ENCODE measurements at places on chromosomes 13 and 19.

DNA sequence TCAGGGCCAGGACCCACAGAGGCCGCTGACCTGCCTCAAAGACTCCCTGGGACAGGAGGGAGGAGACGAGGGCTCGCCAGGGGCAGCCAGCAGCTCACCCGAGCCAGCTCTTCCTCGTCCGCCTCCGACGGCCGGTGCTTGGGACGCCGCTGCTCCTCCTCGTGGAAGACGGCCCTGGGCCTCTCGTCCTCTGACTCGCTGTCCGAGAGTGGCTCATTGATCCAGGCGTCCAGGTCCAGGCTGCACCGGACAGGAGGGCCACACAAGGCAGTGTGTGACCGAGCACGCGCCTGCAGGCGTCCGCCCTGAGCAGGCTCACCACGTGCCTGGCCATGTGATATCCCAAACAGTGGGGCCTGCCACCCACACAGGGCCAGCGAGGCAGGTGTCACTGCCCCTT, 19.8 kb downstream of the IZUMO4 start:
- no peak for DNase-seq

- DNase-seq: no peak
Measured at GRCh38 chr19:39936622-39937021, 2.2 kb upstream of the FCGBP start.

DNA sequence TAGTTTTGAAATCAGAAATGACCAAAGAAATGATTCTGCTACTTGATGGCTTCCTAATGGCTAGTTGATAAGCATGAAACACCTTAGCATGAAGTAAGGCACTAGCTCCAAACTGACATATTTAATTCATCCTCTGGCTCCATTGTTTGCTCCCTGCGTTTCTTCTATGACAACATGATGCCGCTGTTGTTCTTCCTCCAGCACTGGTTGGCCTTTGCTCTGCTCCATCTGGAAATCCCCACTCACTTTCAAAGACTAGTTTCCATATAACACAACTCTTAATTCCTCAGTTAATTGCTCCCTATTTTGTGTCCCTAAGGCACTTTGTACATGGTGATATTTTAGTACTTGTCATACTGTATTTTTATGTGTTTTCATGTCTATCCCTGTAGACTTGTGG, 151.6 kb downstream of the GPC6 start:
- no peak for DNase-seq

DNA sequence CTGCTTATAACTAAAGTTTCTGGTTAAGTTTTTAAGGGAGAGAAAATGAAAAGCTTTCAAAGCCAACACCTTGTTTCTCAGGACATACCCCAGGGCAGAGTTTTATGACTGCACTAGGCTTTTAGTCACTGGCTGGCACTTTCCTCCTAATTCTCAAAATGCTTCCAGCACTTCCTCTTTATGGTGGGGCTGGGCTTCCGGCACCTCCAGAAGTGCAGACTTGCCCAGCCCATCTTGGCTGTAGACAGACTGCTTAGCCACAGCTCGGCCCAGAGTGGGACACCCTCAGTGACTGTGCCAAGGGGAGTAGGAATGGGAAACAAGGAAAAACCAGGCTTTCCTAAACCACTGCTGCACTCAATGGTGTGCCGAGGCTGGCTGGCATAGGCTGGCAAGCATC, 23.2 kb upstream of the GTF3A start:
- no peak for DNase-seq

DNA sequence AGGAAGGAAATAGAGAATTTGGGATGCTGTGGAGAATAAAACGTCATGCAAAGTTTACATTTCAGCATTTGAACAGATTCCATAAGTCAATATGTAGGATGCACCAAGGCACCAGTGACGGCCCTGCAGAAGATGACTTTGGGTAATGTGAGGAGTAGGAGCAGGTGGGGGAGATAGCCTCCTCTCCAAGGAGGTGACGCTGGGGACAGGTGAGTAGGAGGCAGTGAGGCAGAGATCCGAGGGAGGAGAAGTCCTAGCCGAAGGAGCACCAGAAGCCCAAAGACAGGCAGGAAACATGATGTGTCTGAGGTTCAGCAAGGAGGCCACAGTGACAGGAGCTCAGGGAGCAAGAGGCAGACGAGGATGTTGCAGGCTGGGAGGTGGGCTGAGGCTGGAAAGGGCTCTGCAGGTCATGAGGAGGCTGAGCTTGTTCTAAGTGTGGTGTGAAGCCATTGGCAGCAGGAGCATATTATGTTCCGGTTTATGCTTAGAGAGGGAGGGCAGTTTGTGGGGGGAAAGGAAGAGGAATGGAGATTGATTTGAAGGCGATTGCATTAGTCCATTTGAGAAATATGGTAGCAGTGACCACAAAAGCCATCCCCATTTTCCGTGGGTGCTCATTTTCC, 55.7 kb upstream of the C1QTNF9 start:
- peak; percentile 35 for DNase-seq

DNA sequence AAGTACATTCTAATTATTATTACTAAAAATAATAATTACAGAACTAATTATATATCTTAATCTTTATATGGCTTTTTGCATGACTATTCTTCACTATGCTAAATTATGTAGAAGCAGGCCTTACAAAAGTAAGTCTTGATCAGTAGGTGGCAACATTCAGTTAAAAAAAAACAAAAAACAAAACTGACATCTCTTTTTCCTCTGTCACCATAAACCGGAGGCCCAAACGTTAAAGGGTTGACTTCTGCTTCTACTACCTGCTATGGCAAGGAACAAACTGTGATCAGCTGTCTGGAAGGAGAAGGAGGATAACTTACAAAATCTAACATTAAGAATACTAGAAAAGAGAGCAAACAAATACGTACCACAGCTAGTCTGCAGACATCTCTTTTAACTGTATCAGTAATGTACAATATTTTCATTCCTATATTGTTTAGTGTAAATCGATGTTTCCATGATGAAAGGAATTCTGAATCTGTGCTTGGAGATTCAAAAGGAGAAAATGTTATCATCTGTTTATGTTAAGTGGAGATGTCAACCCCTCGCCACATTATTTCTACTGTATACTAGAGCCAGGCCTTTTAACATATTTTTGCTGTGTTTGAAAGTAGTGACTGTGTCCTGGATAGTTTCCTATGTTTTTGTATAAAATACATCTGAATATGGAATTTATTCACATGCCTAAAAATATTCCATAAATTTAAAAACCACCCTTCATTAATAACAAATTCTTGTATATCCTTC, 1525.4 kb downstream of the SLITRK1 start:
- DNase-seq: no peak

DNA sequence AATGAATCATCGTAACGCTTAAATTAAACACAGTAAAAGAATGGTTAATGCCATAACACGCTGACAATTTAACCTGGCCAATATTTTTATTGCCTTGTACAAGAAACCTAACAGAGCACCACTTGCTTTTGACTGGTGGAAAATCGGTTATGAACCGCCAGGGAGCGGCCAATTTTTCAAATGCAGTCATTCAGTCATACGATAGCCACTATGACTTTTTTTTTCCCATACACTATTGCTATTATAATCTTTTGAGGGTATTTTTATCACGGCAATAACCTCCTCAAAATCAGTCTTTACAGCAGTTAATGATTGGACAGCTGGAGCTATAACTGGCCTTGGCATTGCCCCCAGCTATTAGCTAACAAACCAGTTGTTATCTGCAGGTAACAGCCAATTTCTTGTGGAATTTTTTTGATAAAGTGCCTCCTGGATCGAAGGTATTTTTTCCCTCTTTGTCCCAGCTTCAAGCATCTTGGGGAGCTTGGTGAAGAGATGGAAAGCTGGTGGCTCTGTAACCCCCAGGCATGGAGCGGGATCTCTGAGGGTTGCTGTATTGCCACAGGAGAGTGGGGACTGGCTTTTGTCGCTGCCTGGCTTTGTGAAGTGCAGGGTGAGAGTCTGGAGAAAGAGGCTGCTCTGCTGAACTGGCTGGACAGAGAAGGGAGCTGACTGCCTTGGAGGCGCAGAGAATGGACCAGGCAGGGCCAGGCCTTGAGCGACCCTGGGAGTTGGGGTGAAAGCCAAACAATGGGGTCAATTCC, 198.4 kb upstream of the ZNF536 start:
- no peak for DNase-seq

- DNase-seq: no peak
Measured at GRCh38 chr13:30253830-30254229, 53.5 kb downstream of the KATNAL1 start.

- DNase-seq: no peak
Measured at GRCh38 chr13:23619068-23619855, 49.0 kb downstream of the TNFRSF19 start.

GRCh38 chr13:46267166-46267565, 55.4 kb downstream of the LRRC63 start:
- no peak for DNase-seq
